Vagina (tissue), 2 donors: ENCODE measurements at places on chromosomes 1 and 21. TPM values are rescaled to one million over a fixed set of nuclear protein-coding genes. Genes with fewer than 3 reads are reported as not detected.

The ZMYM1 gene
- 12.5 TPM for total RNA-seq

The TSACC gene
- total RNA-seq = not detected

The TMPRSS2 gene
- total RNA-seq = 19.9 TPM

The CR1 gene
- 2.5 TPM for total RNA-seq

The B3GALT5 gene
- 1.5 TPM for total RNA-seq

The LIPI gene
- total RNA-seq = not detected

The PLCH2 gene
- 30.7 TPM for total RNA-seq

The NR0B2 gene
- total RNA-seq = not detected

The CFHR1 gene
- total RNA-seq = not detected

The CADM3 gene
- 23.8 TPM for total RNA-seq

The PIK3R3 gene
- 27.0 TPM for total RNA-seq
